ENCODE measurements at places on chromosomes 5 and 9. TPM values are rescaled to one million over a fixed set of nuclear protein-coding genes. Genes with fewer than 3 reads are reported as not detected.

The PCDHGB7 gene
- total RNA-seq, result 14.2 TPM

The TPD52L3 gene
- not detected for total RNA-seq

The ISL1 gene
- not detected for total RNA-seq

The ANKS6 gene
- total RNA-seq, result 31.4 TPM

The PLK2 gene
- 33.3 TPM for total RNA-seq

The NRG2 gene
- 5.0 TPM for total RNA-seq

The ZNF354C gene
- 6.1 TPM for total RNA-seq

DNA sequence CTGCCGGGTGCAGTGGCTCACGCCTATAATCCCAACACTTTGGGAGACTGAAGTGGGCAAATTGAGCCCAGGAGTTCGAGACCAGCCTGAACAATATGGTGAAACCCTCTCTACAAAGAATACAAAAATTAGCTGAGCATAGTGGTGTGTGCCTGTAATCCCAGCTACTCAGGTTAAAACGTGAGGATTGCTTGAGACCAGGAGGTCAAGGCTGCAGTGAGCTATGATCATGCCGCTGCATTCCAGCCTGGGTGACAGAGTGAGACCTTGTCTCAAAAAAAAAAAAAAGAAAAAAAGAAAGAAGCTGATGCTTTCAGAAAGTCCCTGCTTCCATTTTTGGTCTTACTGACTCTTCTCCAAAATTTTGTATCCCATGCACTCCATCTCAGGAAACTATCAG lies 31.3 kb downstream of the SNAPC3 start:
- DNase-seq, result no peak
- H3K4me3 ChIP-seq, result no peak overlapping the region
- no peaks in the 10 kb centered on the region for H3K4me1 ChIP-seq
- H3K27me3 ChIP-seq, result no peaks in the 10 kb centered on the region
- H3K36me3 ChIP-seq, result peaks cover 89% of the 10 kb centered on the region

- no peaks in the 10 kb centered on the region for H3K27me3 ChIP-seq
- H3K36me3 ChIP-seq, result no peaks in the 10 kb centered on the region
- H3K4me1 ChIP-seq, result no peaks in the 10 kb centered on the region
- DNase-seq, result no peak
Measured at GRCh38 chr5:61394078-61394704, 62.1 kb downstream of the ZSWIM6 start.

GRCh38 chr5:37769108-37769507 lies 70.7 kb downstream of the GDNF start:
- peaks cover 25% of the 10 kb centered on the region for H3K4me1 ChIP-seq
- H3K27ac ChIP-seq, result no peak overlapping the region
- no peak for DNase-seq
- no peaks in the 10 kb centered on the region for H3K36me3 ChIP-seq
- H3K27me3 ChIP-seq, result no peaks in the 10 kb centered on the region

GRCh38 chr9:25814023-25814422 lies 135.8 kb upstream of the TUSC1 start:
- H3K4me1 ChIP-seq, result no peaks in the 10 kb centered on the region
- H3K36me3 ChIP-seq, result no peaks in the 10 kb centered on the region
- H3K27ac ChIP-seq, result no peak overlapping the region
- DNase-seq, result no peak
- no peak overlapping the region for H3K4me3 ChIP-seq
- H3K27me3 ChIP-seq, result no peaks in the 10 kb centered on the region

- H3K27ac ChIP-seq, result peak overlapping the region; percentile 58
- H3K36me3 ChIP-seq, result no peaks in the 10 kb centered on the region
- no peak for DNase-seq
Measured at GRCh38 chr9:85522459-85523092, 219.2 kb downstream of the AGTPBP1 start.

DNA sequence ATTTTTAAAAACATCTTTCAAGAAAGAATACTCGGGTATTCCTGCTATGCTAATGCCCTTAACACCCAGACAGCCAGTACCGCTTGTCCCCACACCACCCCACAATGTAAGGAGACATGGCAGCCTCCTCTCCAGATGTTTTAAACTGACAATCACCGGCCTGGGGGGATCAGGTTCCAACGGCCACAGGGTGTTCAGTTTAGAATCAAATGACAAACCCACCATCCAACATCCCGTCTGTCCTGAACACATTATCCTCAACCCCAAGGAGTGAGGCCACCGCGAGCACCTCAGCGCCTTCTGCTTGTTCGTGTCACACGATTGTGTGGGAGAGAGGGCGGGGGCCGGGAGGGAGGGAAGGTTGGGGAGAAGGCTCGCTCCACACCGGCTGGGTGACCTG lies 152.8 kb downstream of the PAX5 start:
- H3K36me3 ChIP-seq, result no peaks in the 10 kb centered on the region
- H3K4me3 ChIP-seq, result no peak overlapping the region
- DNase-seq, result no peak
- no peaks in the 10 kb centered on the region for H3K4me1 ChIP-seq

GRCh38 chr9:11257992-11258391 lies 645.2 kb upstream of the PTPRD start:
- no peaks in the 10 kb centered on the region for H3K36me3 ChIP-seq
- H3K4me3 ChIP-seq, result no peak overlapping the region
- H3K27ac ChIP-seq, result no peak overlapping the region

DNA sequence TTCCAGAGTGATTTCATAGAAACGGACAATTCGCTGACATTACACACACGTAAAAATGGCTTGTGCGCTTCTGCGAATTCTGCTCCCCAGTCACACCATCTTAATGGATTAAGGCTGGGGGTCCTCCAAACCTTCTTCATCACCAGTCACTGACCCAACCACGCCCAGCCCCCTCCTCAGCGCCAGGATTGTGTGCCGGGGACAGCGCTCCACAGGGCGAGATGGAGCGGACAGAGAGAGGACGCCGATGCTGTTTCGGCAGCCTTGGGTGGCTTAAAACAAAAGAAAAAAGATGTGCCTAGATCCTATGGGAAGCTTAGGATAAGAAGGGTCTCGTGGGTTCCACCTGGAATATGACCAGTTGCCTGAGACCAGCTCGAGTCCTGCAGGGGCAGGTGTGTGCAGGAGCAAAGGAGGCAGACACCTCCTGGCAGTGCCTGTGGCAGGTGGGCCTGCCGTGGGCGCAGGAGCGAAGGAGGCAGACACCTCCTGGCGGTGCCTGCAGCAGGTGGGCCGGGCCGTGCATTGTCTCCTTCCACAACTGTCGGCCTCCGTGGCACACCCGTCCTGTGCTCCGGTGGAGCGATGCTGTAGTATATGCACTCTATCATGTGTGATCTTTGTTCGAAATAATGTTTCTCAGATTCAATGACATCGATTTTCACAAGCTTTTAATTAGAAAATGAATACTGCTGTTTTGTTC lies 20.9 kb downstream of the BRD9 start:
- no peaks in the 10 kb centered on the region for H3K4me1 ChIP-seq
- H3K36me3 ChIP-seq, result peaks cover 96% of the 10 kb centered on the region
- H3K4me3 ChIP-seq, result no peak overlapping the region
- no peaks in the 10 kb centered on the region for H3K27me3 ChIP-seq
- no peak for DNase-seq
- no peak overlapping the region for H3K27ac ChIP-seq

DNA sequence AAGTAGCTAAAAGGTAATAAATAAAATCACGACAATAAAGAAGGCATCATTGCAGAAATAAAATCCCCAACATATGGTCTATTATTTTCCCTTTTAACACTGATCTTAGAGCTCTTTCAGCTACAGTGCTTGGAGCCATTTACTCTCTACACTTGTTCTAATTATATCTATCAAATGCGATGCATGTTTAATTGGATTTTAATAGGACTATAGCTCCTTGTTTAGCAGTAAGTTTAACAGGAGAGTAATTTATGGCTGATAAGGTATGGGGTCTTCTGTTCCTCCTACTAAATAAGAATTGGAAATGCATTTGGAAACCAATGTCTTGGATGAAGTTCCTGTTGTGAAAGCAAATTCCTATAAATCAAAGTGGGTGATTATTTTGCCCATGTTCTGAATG lies 304.2 kb upstream of the PTPRD start:
- H3K27me3 ChIP-seq, result no peaks in the 10 kb centered on the region
- no peak for DNase-seq
- no peaks in the 10 kb centered on the region for H3K36me3 ChIP-seq
- no peak overlapping the region for H3K27ac ChIP-seq
- no peaks in the 10 kb centered on the region for H3K4me1 ChIP-seq

GRCh38 chr5:10667431-10668057 lies 93.5 kb downstream of the DAP start:
- H3K27me3 ChIP-seq, result no peaks in the 10 kb centered on the region
- H3K4me3 ChIP-seq, result no peak overlapping the region
- no peak for DNase-seq

DNA sequence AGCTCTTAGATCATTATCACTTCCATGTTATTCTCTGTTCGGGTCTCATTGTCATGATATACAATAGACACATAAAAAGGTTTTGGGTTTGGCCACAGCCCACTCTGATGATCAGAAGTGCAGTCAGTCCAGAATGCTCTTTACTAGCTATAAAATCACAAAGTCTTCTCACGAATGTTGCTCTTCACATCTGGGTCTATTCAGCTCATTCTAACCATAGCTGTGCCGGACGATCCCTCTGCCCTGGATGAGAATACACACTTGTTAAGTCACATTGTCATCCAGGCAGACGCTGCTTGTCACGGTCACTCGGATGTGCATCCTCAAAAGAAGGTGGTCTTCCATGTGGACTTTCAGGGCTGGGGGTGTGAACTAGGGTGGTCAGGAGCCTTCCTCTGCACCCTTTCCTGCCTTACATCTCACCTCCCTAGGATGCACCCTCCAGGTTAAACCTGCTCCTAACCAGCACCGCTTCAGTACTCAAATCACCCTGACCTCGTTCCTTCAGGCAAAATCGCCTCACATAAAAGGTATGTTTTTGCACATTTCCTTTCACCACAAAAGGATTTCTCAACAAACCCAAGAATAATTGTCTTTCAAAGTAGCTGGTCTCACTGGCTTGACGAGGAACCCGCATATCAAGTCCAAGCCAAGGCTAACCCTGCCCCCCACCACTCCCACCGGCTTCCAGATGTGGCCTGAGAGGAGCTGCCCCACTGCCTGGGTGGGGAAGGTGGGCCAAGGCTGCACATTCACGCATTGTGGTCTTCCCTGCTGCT lies 21.9 kb downstream of the ANKH start:
- DNase-seq, result no peak
- no peaks in the 10 kb centered on the region for H3K4me1 ChIP-seq
- H3K36me3 ChIP-seq, result peaks cover 17% of the 10 kb centered on the region
- H3K4me3 ChIP-seq, result no peak overlapping the region
- no peak overlapping the region for H3K27ac ChIP-seq

GRCh38 chr9:85971731-85972130 lies 30.8 kb downstream of the NAA35 start:
- no peak overlapping the region for H3K4me3 ChIP-seq
- no peaks in the 10 kb centered on the region for H3K27me3 ChIP-seq
- no peaks in the 10 kb centered on the region for H3K4me1 ChIP-seq

DNA sequence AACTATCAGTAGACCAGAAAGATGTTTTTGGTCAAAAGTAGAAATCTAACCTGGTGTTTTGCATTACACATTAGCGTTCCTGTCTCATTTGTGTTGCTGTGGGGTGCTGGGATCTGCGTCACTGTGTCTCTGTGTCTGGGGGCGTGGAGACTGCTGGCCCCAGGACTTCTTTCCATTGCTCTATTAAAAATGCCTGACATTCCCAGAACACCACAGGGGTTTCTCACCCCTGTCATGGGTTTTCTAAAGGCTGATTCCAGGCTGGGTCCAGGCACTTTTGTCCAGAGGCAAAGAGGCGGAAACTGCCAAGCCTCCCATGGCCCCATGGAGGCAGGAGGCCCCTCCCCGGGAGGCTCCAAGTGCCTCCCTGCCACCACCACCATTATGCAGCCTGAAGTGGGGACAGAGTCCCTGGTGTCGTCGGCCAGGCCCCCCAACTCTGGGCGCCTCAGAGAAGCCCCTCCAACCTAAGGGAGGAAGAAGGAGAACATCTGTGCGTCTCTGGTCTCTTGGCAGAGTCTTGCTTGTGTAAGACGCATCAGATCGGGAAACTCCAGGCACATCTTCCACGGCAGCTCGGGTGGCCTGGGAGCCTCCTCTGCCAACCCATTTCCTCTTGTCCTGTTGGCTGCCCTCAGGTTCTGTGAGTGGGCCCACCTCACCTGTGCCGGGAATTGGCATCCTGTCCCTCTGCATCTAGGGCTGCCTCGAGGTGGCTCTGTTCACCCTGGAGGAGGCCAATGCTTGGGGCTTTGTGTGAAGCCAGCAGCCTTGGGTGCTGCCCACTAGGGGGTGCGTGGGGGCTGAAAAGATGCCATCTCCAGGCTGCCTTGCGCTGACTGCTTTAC lies 13.8 kb upstream of the PLEKHG4B start:
- no peaks in the 10 kb centered on the region for H3K36me3 ChIP-seq
- no peaks in the 10 kb centered on the region for H3K27me3 ChIP-seq
- no peak overlapping the region for H3K4me3 ChIP-seq
- peak; percentile 89 for DNase-seq
- no peaks in the 10 kb centered on the region for H3K4me1 ChIP-seq
- no peak overlapping the region for H3K27ac ChIP-seq

DNA sequence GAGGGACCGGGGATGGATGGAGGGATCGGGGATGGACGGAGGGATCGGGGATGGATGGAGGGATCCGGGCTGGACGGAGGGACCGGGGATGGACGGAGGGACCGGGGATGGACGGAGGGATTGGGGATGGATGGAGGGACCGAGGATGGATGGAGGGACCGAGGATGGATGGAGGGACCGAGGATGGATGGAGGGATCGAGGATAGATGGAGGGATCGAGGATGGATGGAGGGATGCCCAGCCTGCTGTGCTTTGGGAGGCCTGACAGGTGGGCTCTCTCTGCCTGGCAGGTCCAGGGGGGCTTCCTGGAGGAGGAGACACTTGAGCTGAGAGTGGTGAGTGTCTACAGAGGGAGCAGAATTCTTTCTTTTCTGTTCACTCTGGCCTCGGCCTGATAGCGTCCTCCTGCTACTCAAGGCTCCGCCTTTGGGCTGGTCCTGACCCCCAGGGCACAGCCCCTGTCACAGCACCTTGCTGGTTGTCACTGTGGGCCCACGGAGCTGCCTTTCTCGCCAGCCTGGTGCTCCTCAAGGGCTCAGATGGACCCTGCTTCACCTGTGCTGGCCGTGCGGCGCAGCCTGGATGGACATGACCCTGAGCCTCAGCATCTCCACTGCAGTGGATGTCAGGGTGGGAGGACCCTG lies 42.2 kb upstream of the RNF130 start:
- H3K4me3 ChIP-seq, result no peak overlapping the region
- no peak for DNase-seq
- H3K27me3 ChIP-seq, result no peaks in the 10 kb centered on the region
- no peak overlapping the region for H3K27ac ChIP-seq
- no peaks in the 10 kb centered on the region for H3K4me1 ChIP-seq
- no peaks in the 10 kb centered on the region for H3K36me3 ChIP-seq

DNA sequence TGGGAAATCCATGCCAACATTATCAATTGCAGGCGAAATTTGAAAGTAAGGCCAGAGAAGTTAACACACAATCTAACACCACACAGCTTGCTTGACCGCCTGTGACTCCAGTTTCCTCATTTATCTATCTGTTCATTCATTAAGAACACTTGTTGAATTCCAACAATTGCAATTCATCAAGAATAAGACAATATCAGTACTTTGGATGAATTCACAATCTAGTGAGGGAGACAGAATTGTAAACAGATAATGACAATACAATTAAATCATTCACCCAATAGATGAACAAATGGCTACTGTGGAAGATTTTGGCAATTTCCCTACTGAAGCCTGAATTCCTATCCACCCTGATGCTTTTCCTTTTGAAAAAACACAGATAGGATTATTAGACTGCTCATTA lies 181.6 kb downstream of the TRIM36 start:
- H3K27me3 ChIP-seq, result no peaks in the 10 kb centered on the region
- H3K36me3 ChIP-seq, result no peaks in the 10 kb centered on the region
- H3K4me3 ChIP-seq, result no peak overlapping the region
- no peak for DNase-seq

Measured in esophagus muscularis mucosa (tissue), 4 donors.